ENCODE measurements at places on chromosomes 13 and 19.

DNA sequence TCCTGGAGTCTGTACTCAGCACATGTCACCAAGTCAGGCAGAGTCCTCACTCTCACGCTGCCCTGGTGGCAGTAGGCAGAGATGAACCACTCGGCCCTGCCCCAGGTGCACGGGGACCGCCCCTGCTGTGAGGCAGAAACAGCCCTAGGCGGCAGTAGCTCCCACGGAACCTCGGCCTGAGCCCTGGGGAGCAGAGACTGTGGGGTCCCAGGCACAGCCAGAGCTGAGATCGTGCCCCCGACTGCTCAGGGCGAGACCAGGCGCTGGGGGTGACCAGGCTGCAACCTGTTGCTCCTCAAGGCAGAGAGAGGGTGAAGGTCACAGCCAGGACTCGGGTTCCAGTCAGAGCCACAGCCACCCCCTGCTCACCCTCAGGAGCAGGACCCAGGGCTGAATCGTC, 34.9 kb downstream of the AP1M1 start:
- no peak for DNase-seq

DNA sequence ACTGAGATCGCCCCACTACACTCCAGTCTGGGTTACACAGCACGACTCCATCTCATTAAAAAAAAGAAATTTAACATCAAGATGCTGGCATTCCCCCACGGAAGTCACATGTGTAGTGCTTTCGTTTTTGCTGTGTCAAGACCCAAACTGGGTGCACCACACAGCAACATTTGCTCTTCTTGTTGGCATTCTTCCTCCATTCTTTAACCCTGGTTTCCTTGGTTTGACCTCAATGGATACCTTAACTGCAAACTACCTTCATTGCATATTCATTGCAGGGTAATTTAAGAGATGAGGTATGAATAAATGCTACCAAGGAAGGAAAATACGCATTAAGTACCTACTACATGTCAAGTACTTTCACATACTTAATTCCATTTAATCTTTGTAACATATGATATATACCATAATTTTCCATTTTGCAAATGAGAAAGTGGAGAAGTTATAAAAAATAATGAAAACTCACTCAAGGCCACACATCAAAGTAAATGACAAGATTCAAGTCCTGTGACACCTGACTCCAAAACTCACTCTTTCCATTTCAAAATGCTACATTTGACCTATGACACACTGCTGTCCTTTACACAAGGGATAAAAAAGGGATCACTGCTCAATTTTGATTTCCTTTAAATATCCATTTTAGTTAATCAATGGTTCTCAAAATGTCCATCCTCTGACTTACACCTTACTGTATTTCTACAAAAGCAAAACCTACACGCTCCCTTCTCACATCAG, 59.2 kb downstream of the STK24 start:
- DNase-seq: no peak

DNA sequence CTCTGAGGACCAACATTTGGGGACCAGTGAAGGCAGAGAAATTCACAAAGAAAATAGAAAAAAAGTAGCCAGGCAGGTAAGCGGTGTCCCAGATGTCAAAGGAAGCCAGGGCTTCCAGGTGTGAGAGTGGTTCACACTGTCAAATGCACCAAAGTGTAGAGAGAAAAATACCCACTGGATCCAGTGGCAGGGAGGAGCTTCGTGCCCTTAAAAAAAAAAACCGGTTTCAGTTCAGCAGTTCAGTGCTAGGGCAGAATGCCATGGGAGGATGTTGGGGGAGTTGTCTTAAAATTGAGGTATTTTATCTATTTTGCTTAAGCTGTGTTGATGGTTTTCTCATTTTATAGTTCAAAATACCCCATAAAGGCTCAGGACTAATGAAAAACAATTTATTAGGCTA, 47.8 kb upstream of the C1QTNF9 start:
- DNase-seq: no peak

DNA sequence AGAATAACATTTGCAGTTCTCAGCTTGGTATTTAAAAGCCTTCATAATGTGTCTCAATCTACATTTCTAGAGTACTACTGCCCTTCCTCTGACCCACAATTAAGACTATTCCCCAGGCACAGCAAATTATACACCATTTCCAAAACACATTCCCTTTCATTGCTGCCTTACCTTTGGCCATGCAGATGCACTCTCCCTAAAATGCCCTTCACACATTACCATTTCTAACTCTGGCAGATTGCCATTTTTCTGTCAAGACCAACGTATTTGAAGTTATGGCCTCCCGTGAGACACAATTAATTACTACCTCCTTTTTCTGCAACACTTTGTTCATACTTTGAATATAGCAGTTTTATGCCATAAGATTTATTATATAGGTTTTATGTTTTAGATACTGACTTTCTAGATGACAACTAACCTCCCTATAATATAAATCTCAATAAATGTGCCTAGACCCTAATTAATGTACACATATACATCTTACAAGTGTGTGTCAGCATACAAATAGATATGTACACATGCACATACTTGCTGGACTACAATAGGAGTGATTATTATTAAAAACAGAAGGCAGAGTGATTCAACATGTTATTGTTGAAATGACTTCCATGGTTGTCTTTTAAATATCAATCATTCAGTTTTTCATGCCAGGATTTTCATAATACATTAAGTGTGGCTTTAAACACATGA, 2902.5 kb downstream of the PCDH9 start:
- no peak for DNase-seq

DNA sequence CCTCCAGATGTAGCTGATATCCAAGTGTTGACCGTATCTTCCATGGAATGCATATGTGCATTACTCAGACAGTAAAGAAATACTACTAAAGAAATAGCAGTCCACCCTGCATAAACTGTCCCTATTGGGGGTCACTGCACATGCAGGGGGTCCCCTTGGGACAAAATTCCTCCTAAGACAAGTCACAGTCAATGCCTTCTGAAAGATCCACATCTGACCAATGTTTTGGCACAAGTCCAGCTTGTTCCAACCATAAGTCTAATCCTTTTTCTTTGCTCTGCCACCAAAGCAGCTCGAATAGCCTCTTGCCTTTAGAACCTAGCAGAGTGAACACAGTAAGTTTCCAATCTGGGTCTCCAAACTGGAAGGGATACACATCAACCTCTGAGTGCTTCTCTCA, 87.9 kb downstream of the DIAPH3 start:
- DNase-seq: no peak

DNA sequence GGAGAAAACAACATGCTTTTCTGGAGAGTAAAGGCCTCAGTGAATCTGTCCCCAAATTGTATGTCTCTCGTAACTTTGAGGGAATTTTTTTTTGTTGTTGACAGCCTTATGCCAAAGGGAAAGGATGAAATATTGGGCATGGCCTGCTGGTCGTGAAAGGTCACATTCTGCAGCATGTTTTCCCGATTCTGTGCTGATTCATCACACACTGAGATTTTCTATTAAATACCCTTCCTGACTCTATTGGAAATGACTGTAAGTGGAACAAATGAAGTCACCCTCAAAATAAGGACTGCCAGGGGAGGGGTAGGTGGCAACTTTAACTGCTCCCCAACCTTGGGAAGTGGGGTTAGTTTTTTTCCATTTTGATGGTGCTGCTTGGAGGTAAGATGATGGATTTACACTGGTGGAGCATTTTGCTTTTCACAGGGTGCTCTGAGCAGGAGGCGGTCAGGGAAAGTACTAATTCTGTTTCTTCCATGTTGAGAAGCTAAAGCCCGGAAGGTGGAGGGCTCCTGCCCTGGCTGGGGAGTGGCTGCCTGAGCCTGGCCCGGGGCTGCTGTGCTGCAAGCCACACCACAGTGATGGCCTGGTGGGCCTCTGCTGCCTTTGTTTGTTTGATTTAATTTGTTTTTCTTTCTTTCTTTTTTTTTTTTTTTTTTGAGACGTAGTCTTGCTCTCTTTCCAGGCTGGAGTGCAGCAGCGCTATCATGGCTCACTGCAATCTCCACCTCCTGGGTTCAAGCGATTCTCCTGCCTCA, 116.8 kb upstream of the SPATA13 start:
- DNase-seq: no peak

GRCh38 chr19:34188408-34188807, 16.1 kb downstream of the LSM14A start:
- no peak for DNase-seq

GRCh38 chr13:109214393-109214792, 572.0 kb downstream of the IRS2 start:
- no peak for DNase-seq

DNA sequence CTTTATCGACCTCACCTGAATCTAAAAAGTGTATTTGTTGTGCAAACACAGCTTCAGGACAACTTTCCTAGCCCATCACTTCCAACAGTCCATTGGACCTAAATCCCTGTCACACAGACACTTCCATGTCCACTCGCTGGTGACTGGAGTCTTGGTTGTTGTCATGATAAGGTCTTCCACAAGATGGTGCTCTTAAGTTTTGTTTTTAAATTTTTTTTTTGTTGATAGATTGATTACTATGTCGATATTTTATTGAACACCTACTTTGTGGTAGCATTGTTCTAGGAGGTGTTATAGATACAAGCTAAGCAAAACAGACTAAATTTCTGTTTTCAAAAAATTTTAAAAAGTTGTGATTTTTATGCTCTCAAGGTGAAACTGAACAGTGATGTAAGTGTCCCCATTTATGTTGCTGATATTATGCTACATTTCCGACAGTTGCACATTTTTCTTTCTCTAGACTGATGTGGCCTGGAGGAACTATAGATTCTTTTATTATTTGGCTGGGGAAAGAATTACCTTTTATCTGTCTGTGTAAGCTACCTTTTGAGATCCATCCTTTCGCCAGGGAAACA, 8.1 kb upstream of the ERICH6B start:
- no peak for DNase-seq

- no peak for DNase-seq
Observed at GRCh38 chr19:19417628-19418245, 12.3 kb downstream of the GATAD2A start.

DNA sequence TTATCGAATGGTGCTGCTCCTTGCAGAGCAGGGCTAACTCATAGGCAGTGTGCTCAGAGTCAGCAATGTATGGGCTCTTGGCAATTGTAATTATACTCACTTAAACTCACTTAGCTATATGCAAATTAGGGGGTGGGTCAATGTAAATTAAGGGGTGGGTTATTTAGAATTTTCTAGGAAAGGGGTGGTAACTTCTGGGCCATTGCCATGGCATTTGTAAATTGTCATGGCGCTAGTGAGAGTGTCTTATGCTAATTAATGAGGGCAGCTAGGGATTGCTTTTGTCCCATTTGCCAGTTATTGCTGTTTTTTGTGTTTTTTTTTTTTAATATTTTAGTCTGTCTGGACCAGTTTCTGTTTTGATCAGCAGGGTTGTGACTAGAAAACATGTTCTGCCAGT, 68.4 kb downstream of the DIAPH3 start:
- no peak for DNase-seq

- no peak for DNase-seq
Observed at GRCh38 chr13:107379407-107380155, 811.6 kb upstream of the ARGLU1 start.

GRCh38 chr13:50527612-50528509, 315.6 kb downstream of the DLEU7 start:
- no peak for DNase-seq

GRCh38 chr19:33554821-33555220, 33.2 kb upstream of the PEPD start:
- DNase-seq: no peak

DNA sequence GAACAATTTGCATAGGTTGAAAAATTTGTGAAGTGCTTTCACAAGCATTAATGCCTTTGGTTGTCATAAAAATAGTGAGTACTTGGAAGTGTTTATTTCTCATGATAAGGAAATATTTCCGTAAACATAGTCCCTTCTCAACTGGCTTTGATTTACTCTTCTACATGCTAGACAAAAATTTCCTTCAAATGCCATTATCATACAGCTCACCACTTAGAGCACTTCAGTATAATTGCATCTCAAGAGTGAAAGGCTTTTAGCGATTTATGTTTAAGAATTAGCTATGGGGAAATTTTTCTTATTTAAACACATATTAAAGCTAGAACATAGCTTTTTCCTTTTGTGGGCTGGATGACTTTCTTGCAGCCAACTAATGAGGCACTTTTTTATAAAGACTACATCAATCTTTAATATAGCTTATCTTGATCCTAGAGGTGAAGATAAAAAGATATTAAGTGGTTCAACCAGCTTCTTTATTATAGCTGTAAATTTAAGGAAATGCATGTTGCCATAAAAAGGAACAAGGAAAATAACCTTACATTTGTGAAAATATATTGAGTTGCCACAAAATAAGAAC, 656.8 kb downstream of the SLITRK6 start:
- DNase-seq: no peak

DNA sequence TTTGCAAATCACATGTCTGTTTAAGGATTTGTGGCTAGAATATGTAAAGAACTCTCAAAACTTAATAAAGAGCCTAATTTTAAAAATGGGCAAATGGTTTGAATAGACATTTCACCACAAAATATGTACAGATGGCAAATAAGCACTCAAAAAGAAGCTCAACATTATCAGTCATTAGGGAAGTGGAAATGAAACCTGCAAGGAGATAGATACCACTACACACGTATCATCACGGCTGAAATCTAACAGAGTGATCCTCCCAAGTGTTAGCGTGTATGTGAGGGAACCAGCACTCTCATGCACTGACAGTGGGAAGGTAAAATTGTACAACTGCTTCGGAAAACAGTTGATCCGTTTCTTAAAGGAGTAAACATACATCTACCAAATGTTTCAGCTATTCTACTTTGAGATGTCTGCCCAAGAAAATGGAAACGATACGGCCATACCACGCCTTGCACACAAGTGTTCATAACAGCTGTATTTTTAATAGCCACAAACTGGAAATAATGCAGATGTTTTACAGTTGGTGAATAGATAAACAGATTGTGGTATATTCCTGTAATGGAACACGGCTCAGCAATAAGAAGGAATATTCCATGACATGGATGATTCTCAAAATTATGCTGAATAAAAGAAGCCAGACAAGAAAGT, 14.5 kb downstream of the ARHGEF7 start:
- peak; percentile 33 for DNase-seq

GRCh38 chr13:26423629-26424028, 133.9 kb upstream of the WASF3 start:
- DNase-seq: no peak

DNA sequence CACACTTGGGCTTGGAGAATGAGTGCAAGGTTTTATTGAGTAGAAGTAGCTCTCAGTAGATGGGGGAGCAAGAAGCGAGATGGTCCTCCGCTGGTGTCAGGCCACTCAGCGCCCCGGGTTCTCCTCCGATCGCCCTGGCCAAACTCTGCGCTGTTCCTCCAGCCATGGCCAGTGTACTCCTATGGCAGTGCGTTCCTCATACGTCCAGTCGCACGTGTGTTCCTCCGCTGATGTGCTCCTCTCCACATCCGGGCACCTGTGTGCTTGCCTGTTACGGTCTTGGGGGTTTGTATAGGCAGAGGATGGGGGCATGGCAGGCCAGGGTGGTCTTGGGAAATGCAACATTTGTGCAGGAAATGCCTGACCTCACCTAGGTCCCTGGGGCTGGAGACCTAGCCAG, 1899.4 kb downstream of the PCDH9 start:
- no peak for DNase-seq

Data from GM06990 (cell line).